ENCODE measurements at places on chromosomes 1 and 21.

- no peak for DNase-seq
Measured at GRCh38 chr1:93729502-93729901, 47.9 kb upstream of the BCAR3 start.

DNA sequence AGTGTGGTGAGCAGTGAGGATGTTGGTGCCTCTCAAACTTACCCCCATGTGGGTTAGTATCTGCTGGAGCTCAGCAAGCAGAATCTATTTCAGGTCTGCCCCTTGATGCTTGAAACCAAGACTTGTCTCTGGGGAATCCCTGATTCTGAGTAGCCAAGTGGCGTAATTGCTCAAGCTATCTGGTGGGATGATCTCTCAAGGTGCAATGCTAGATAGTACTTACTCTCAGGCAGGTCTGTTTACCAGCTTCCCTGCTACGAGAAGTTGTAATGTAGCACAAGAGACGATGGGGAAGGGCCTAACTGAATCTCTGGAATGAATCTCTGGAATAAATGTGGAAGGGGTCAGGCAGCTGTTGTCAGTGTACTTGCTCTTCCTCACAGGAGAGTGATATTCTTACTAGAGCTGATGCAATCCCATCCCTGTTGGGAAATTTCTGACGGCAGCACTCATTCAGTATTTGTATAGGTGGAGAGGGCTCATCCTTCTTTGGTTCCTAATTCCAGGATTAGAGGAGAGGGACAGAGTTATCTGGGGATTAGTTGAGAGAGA lies 65.4 kb downstream of the MACF1 start:
- no peak for DNase-seq

DNA sequence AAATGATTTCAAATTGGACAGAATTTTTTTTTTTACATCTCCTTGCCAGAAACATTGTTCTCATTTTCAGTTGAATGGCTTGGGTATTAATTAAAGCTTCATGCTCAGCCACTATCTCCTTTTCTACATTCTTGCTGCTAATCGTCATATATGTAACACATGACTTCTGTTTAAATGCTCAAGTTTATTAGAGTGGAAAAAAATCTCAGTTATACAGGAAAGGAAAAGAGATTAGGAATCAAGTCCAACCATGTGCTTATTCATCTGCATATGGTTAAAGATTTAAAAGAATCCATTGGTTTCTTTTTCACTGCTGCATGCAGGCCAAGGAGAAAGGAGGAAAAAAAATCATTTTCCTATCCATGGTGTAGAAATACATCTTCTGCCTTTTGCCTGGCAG lies 47.3 kb upstream of the CNN3 start:
- DNase-seq: no peak

GRCh38 chr21:45316871-45317397 lies 29.2 kb upstream of the POFUT2 start:
- DNase-seq: no peak

DNA sequence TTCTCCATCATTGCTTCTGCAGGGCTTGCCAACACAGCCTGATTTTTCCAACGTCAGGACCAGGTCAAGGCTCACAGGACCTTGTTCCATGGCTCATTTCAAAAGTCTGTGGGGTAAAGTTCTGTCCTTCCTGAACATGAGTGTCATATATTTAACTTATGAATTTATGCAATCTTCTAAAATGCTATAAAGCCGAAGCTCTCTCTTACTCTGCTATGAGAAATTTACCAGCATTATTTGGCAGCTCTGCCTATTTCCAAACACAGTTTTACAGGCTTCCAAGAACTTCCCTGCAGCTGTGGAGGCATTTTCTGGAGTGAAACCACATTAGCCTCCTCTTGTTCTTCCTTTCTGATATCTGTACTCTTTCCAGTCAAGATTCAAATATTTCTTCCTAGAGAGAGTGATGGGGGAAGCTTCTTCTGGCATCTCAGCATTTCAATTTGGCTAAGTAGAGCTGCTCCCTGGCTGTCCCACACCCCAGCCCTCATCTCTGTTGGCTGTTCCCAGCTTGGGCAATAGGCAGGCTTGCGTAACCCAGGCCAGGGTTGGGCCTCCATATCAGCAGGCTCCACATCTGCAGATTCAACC lies 15.6 kb upstream of the HMGCS2 start:
- DNase-seq: no peak

Data from effector CD4-positive, alpha-beta T cell (primary cell).